NCI-H1930 (cell line): ENCODE measurements at places on chromosomes 6 and 20.

DNA sequence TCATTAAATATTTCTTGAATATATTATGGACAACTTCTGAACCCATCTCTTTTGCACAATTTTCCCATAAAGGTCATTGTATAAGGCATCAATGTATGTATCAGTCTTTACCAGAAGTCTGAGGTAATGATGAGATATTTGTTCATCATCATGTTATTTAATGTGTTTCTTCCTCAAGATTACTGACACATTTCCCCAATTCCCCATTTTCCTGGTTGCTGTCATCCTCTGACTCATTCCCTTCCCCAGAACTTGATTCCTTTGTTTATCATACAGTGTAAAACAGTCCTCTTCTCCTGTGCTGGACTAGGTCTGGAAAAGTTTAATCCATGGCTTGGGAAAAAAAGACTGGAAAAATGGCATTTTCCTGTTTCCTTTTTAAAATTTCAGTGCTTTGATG lies 107.9 kb upstream of the FLRT3 start:
- no peak for DNase-seq

GRCh38 chr6:134502614-134503549 lies 185.0 kb upstream of the SGK1 start:
- DNase-seq, result no peak

DNA sequence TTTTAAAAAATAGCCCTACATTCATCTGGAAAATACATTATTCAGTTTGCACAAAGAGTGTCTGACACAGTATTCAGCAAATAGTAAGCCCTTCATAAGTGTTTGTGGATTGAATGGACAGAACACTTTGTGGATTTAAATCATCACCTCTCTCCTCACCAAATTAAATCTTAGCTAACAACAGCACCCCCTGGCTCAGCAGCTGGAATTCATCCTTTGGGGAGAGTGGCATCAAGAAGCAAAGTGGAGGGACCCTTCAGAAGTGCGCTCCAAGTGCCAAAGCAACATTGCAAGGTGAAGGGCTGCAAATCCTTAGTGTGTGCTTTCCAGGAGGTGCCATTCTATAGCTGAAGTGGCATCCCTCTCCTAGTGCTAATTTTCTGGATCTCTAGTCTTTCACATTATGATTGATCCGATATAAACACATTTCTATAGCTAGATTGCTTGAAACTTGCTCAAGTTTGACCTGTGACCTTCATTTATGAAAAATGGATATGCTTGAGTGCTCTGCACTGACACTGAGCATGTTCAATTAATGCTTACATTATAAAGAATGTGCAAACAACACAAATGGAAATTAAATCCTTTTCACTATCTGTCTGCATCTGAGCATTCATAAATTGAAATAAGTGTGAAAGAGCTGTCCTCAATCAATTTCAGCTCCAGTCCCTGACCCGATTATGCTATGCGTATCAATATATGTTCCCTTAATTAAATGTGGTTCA lies 891.7 kb downstream of the C6orf118 start:
- DNase-seq, result no peak

DNA sequence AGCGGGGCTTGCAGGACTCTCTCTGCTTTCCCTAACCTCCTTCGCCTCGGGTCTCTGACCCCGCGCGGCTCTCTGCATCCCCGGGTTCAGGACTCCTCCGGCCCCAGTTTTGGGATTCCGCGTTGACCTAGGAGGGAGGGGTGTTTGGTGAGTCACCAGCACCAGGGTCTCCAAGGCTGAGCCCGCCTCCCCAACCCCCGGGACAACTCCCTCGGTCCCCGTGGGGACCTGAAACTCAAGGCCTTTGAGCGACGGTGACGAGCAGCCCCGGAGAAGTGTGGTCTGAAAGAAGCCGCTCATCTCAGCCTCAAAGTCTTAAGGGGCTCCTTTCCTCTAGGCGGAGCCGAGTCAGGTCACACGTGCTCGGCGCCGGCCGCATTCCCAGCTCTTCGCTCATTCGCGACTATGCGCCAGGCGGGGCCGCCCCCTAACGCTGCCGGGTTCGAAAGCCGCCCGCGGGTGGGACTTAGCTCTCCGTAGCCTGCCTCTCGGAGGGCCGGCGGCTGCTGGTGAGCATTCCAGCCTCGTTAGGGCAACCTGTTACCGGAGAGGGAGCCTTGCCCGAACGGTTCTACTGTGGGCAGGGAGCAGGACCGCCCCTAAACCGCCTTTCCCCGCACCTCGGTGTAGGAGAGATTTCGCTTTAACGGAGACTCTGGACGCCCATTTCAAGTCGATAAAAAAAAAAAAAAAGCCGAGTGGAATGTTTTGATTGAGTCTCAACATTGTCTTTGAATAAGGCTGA lies 3.0 kb upstream of the PRDM13 start:
- DNase-seq, result no peak

GRCh38 chr6:60643870-60644269 lies 1642.2 kb downstream of the KHDRBS2 start:
- DNase-seq, result no peak

DNA sequence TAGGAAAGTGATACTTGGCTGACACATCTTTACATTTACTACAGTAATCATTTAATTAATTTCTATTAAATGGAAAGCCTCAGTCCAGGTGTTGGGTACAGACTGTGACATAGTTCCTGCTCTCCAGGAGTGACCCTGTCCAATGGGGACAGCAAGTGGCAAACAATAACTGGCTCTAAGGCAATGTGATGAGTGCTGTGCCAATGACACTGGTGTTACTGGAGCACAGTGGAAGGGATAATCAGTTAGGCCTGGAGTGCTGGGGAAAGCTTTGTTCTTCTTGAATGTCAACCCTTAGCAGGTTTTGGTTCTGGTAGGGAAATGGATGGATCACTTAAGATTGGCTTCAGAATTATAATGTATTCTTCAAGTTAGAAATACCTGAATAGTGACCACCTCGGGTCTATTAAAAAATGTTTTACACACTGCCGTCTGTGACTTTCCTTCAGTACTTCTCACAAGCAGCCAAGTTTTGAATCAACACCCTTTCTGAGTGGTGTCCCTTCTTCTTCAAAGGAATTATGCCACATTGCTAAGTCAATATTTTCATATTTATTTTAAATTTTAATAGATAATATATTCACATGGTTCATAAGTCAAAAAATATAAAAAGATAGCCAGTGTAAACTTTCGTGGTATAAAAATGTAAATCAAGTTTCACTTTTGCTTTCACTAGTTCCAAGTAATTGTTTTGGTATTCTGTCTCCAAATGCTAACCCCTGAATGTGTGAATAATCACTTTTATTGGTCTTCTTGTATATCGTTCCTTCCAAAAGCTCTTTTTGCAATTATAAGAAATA lies 9.6 kb downstream of the CMTR1 start:
- DNase-seq, result no peak

- DNase-seq, result no peak
These were observed 27.6 kb downstream of the CDH26 start for GRCh38 chr20:59985864-59986263.

- DNase-seq, result no peak
These were observed 124.1 kb downstream of the CBLN4 start for GRCh38 chr20:55881204-55881603.

DNA sequence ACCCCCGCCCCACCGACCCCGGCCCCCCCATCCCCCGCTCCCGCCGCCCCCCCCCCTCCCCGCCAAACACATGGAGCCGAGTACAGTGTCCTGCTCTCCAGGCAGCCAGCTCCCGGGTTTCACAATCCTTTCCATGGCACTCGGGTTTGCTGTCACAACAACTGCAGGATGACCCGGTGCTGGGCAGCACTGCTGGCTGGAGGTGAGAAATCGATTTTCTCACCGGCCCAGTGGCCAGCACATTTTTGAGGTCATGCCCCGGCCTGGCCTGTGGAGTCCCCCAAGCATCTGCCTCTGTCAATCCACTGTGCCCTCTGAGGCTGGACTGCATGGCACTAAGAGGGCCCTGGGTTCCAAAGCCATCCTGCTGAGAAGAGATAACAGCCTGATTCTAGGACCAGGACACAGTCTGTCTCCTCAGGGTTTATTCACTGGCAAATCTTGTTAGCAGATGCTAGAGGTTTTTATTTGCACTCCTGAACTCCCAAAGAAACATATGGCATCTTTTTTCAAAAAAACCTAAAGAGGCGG lies 129.5 kb downstream of the NFATC2 start:
- no peak for DNase-seq

DNA sequence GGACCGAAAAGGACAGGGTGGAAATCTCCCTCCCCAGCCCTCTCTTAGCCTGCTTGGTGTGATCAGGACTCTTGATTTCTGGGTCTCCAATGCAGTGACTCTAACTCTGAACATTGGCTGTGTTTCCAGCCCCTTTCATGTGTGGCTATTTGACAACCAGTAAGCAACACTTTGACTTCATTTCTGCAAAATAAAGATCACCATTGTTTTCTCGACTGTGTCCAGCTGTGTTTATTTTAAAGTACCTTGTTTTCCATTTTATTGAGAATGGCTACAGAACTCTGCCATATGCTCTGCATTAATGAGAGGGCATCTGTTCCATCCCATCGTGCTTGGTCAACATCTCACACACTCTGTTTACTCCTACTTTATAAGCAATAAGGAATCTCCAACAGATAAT lies 60.9 kb upstream of the TAGAP start:
- no peak for DNase-seq

- DNase-seq, result no peak
These were observed 38.6 kb upstream of the GGTLC1 start for GRCh38 chr20:24027229-24027628.

DNA sequence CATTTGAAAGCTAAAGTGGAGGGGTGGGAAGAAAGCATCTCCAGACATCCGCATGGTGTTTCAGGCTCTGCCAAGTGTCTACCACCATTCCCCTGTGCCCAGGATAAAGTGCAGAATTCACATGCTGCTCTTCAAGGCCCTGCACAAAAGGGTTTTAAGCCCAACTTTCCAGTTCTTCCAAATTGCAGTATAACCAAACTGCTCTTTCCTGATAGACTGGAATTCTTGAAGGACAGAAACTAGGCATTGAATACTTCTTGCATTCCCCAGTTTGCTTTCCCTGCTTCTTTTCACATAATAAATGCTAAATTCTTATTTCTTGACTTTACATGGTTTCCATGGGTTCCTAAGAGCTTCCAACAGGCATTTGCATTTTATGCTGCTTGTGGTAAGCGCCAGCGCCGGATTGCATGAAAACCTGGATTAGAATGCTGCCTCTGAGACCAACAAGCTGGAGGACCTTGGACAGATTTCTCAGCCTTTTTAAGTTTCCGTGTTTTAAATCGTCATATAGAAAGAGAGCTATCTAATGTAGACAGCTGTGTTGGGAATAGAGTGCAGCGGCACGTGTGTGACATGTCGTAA lies 7.9 kb downstream of the SOX4 start:
- DNase-seq, result no peak

GRCh38 chr20:1588533-1589460 lies 31.0 kb downstream of the SIRPB1 start:
- no peak for DNase-seq

DNA sequence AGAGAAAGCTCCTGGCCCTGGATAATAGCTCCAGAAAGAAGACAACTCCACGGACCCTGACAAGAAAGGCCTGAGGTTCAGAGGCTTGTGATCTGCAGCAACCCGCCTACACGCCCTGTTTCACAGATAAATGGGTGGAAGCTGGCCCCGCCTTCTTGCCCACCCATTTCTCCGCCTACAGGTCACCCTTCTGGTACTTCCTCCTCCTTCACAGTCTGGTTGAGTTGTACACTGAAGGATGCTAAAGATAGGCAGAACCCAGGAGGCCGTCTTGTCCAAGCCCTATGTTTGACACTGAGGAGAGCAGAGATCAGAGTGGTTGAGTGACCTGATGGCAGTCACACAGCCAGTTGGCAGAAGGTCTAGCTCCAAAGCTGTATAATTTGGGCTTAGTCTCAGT lies 34.2 kb upstream of the MDGA1 start:
- no peak for DNase-seq

GRCh38 chr6:51568771-51569170 lies 518.6 kb downstream of the PKHD1 start:
- DNase-seq, result no peak

GRCh38 chr20:36655004-36655403 lies 9.0 kb upstream of the SLA2 start:
- DNase-seq, result no peak

DNA sequence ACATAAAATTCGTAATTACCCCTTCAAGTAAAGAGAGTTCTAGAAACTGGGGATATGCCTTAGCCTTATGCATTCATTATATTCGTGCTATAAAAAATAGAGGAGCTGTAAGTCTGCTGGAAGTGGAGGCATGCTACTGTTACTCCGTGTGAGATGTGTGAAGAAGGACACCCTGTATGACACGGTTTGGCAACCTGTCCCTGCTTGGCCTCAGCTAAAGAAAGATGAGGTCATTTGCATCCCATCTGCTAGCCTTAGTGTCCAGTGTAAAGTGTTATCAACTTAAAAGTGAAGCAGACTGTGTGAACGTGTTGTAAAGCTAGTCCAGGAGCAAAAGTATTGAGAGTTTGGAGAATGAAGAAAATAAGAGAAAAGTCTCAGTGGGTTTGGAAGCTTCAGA lies 135.1 kb upstream of the RAB32 start:
- DNase-seq, result no peak

- DNase-seq, result no peak
These were observed at the start of gene TSHZ2 for GRCh38 chr20:52972190-52972937. TSS of gene TSHZ2 (plus strand) at chr20:52972358. CDS start at chr20:52973294, 936 bp downstream.

- DNase-seq, result no peak
These were observed 66.8 kb downstream of the TBC1D7 start for GRCh38 chr6:13261464-13261994.

GRCh38 chr6:53630533-53631226 lies 34.9 kb downstream of the KLHL31 start:
- DNase-seq, result no peak

- no peak for DNase-seq
These were observed 14.2 kb downstream of the SMPDL3A start for GRCh38 chr6:122803171-122803661.

DNA sequence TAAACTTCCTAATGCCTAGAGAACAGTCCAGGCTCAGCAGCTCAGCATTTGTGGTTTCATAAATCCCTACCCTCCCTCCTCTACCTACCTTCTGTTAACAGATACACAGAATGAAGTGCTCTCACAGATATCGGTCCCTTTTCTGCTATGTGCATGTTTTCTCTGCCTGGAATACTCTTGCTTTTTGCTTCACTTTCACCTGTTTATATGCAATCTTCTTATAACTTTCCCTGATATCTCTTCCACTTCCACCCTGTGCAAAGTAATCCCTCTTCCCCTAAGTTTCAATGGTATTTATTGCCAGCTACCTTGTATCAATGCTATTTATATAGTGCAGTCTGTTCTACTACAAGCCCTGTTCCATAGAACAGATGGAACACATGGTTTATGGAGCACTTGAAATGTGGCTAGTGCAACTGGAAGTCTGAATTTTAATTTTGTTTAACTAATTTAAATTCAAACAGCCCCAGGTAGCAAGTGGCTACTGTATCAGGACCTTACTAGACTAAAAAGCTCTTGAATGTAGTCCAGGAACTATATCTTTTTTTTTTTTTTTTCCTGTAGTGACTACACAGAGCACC lies 3.1 kb upstream of the TAB2 start:
- no peak for DNase-seq

- no peak for DNase-seq
These were observed 2.8 kb upstream of the HTR1B start for GRCh38 chr6:77466055-77466450.
